Suppressor macrophage treated with lipopolysaccharide for 1 hour (primary cell): ENCODE measurements at places on chromosomes 6 and 20.

- no peak for DNase-seq
Measured at GRCh38 chr6:105273589-105273988, 93.8 kb upstream of the POPDC3 start.

DNA sequence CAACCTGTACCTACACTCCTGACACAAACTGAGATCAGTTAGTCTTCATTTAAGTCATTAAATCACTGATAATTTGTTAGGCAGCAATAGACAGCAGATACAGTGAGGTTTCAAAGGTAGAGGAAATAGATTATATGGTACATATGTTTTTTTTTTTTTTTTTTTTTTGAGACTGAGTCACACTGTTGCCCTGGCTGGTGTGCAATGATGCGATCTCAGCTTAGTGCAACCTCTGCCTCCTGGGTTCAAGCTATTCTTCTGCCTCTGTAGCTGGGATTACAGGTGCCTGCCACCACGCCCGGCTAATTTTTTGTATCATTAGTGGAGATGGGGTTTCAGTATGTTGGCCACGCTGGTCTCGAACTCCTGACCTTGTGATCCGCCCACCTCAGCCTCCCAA, 38.2 kb upstream of the KIF13A start:
- DNase-seq, result no peak

DNA sequence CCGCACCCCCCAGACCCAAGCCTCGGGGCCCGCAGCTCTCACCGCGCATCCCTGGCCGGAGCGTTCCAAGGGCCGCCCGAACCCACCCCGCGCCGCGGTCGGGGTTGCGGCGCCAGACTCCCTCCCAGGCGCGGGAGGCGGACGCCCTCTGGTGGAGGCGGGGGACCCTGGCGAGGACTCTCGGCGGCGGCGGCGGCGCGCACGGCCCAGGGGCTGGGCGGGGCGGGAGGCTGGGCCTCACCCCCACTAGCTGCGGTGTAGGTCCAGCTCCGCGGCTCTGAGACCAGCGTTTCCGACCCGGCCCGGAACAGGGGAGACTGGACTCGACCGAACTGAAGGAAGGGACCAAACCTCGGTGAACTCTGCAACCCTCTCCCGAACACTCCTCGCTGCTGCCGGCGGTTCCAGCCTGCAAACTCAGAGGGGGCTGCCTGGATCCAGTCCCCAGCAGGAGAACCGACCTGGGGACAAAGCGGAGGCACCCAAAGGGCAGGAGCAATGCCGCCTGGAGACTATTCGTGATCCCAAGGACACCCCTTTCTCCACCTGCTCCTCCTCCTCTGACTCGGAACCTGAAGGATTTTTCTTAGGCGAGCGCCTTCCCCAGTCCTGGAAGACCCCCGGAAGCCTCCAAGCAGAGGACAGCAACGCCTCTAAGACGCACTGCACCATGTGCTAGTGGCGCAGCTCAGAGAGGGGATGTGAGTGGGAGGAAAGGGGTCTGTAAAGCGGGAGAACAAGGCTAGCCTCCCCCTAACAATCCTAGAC, 859 bp upstream of the TOMM6 start:
- DNase-seq, result peak; percentile 93

DNA sequence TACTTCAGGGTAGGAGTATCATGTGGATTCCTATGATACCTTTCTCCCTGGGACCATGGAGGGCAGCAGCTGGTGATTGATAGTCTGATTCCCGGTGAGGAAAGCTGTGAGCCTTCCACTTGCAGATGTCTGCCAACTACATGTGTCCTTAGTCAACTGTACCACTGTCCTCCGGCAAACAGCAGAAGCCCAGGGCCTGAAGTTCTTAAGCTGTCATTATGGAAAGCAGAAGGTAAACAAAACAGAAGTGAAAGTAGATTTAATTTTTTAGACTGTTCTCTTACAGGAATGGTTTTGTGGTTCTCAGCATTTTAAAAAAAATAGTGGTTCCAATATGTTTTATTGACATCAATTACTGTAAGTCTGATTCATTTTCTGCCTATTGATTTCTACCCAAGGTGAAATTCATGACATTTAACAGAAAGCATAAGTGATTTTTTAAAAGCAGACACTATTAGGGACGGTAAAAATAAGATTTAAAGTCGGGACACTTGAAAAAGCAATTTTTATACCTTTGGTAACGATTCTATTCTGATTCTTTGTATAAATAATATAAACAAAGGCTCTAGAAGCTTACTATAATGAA, 36.6 kb downstream of the PTPN1 start:
- peak; percentile 43 for DNase-seq

GRCh38 chr6:7680393-7681075, 45.4 kb upstream of the BMP6 start:
- no peak for DNase-seq

DNA sequence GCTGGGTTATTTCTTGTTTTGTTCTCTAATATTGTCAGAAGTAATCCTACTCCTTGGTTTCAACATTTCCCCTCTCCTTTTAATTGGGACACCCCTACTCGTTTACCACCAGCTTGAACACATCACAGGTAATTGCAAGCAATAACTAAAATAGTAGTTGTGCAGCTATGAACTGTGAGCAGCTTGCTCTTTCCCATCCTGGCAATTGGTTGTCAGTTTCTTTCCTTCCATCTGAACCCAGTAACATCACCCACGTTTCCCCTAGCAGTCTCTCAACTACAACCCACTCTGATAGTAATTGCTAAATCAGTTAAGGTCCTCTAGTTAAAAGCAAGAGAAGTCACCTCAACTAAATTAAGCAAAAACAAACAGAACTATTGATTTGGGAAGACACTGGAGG, 47.6 kb upstream of the GNRH2 start:
- no peak for DNase-seq

- DNase-seq, result no peak
Measured at GRCh38 chr6:152846825-152847224, 96.2 kb downstream of the VIP start.

DNA sequence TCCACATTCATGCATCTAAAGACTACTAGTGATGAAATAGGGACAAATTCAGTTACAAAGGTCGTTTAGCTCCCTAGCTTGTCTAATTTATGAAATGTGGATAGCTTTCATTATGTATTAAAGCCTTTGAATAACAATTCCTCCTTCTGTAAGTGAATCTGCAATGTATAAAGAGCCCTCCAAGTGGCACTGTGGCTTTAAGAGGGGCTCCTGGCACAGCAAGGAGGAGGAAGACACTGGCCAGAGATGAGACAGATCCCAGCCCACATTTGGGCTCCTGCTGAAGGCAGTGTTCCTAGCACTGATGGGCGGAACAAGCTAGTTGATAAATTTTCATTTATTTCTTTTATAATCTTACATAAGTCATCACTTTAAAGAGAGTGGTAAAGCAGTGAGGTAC, 17.6 kb upstream of the FUCA2 start:
- no peak for DNase-seq

- DNase-seq, result peak; percentile 95
Measured at GRCh38 chr20:32052778-32053362, 828 bp downstream of the HCK start.

GRCh38 chr6:74000666-74001490, 304.9 kb downstream of the CD109 start:
- no peak for DNase-seq

DNA sequence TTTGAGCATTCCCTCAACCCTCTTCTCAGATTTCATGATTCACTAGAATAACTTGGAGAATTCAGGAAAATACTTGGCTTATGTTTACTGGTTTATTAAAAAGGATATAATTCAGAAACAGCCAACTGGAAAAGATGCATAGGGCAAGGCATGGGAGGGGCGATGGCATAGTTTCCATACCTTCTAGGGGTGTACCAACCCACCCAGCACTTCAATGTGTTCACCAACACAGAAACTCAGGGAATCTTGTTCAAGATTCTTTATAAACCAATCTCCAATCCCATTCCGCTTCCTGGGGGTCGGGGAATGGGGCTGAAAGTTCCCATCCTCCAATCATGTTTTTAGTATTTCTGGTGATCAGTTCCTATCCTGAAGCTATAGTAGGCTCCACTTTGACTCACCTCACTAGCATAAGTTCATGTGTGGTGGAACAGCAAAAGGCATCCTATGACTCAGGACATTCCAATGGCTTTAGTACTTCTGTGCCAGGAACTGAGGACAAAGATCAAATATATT, 164.4 kb downstream of the SIM1 start:
- no peak for DNase-seq

GRCh38 chr6:149831308-149831820, 32.8 kb downstream of the LRP11 start:
- no peak for DNase-seq

GRCh38 chr6:125136378-125136777, 17.2 kb upstream of the TPD52L1 start:
- no peak for DNase-seq

DNA sequence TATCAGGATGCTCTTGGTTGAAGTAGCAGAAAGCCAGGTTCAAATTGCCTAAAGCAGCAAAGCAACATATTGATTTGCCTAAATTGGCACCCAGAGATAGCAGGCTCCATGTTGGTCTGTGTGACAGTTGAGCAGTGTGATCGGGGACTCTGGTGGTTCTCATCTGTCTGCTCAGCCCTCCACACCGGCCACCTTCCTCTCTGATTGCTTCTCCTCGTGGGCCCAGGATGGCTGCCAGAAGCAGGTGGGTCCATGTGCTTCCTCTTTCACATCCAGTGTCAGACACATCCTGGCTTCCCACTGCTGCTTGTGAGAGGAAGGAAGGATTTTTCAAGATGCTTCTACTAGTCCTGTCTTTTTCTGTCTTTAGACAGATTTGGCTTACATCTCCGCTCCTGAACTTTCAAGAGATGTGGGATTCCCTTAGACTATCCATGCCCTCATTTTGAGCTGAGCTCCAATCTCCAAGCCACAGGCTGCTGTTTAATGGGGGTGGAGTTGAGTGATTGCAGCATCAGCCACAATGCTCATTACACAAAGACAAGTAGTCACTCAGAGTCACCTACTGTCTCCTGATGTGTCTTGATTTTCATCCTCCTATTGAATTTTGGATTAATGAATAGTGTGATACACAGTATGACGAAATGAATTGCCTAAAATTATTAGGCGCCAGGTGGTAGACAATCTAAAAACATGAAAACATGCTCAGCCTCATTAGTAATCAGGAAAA, 122.2 kb downstream of the ZDHHC14 start:
- no peak for DNase-seq

DNA sequence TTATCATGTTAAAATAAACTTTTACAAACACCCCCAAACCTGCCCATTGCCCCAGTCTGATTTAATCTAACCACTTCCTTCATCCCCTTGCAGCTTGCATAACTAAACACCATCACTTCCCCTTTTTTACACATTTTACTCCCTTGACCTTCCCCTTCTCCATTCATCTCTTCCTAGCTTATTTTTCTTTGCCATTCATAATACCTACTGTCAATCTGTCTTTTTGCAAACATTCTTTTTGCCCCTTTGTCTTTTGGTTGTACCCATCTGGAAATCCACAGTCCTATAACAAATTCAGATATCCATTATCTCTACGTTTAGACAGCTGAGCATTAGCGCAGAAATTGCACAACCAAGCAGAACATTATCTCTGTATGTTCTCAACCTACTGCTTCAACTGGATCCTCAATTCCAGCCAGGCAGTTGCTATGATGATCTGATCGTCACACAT, 51.2 kb downstream of the C6orf52 start:
- peak; percentile 66 for DNase-seq

- no peak for DNase-seq
Measured at GRCh38 chr6:55778705-55779104, 96.7 kb downstream of the BMP5 start.

DNA sequence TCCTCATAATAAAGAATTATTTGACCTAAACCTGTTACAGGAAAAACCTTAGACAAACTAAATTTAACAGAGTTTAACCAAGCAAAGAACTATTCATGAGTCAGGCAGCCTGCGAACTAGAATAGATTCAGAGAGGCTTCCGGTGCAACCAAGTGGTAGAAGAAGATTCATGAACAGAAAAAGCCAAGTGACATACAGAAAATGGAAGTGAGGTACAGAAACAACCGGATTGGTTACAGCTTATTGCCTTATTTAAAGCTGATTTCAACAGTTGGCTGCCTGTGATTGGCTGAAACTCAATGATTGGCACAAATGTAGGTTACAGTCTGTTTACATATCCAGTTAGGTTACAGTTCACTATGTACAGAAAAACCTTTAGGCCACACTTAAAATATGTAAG, 10.1 kb downstream of the PPP1R3G start:
- DNase-seq, result no peak

- no peak for DNase-seq
Measured at GRCh38 chr6:66361886-66362285, 654.9 kb upstream of the EYS start.

DNA sequence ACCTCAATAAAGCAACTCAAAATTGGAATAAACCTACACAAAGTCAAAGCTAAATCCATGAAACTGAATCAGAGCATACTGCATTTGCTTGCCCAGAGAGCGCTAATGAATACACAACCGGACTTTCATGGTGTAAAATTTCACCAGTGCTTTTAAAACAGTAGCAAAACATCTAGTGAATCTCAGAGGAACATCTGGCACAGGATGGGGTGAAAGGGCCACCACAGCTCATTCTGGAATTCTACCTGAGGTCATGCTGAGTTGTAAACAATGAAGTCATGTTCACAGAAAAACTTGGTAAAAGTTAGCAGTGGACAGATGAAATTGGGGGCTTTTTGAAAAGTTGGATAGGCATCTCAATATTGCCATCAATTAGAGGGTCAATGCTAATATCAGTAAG, 125.6 kb upstream of the STXBP5 start:
- no peak for DNase-seq

DNA sequence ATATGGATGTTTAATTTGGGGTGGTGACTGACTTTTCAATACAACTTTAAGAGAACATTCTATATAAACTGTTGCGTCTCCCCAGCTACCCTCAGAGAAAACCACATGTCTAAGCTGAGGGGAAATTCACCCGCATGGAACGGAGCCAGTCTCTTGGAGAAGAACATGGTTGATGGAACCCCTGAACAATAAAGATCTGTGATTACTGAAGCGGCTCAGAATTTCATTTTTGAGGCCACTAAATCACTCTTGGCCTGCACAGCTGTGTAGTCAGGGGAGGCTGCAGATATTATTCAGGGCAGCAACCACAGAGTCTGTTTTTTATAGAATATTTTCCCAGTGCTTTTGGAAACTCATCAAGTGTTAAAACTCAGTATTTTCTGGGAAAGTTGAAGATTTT, 73.8 kb downstream of the EYA4 start:
- DNase-seq, result no peak

DNA sequence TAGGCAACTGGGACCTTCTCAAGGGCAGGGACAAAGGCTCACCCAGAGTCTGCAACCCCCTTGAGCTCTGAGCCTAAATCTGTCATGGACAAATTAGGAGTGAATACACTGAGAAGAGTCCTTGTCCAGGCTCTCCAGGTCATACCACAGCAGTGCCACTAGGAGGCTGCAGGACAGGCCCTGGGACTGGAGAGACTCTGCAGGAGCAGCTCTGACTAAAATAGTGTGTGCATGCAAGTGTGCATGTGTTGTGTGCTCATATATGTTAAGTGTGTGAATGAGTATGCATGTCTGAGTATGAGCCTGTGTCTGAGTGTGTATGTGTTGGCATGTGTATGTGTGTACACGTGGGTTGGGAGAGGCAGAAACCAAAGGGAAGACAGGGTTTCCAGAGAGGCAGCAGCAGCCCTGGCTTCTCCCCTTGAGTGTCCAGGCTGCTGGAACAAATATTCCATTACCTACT, 27.1 kb downstream of the MRPL14 start:
- peak; percentile 56 for DNase-seq
